MM.1S (cell line): ENCODE measurements at places on chromosomes 5 and 9.

DNA sequence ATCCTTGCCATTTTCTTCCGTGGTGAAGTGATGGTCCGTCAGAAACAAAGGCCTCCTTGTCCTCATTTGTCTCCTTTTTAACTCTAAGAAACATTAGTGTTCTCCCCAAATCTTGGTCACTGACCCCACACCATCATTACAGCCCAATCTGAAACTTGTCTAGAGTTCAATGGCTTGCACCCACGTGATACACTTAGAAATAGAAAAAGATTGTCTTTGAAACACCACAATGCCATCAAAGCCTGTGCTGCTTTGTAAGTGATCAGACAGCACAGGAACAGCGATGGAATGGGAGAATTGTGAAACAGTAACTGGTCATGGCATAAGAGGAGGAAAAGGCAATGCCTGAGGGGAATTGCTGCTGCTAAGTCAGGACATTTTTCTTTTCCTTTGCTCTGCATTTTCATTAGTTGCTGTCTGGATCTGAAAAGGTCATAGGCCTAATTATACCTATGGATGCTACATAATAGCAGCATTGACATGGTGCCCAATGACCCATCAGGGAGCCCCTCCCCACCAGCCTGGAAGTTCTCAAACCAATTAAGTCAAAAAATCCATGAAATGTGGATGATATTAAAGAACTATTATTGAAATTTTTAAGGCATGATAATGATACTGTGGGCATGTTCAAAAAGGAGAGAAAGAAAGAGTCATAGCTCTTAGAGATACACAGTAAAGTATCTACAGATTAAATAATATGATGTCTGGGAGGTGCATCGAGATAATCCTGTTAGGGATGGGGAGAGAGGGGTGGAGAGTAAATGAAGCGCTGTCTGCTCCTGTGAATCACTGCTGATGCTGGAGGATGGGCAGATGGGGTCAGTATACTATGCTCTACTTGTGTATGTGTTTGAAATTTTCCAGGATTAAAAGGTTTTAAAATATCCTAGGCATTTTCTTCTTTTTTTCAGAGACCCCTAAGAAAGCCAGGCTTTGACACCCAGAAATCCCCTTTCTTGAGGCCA lies 83.6 kb downstream of the ENC1 start:
- DNase-seq = no peak

- no peak for DNase-seq
Observed at GRCh38 chr5:50995285-50995942, 329.0 kb downstream of the PARP8 start.

DNA sequence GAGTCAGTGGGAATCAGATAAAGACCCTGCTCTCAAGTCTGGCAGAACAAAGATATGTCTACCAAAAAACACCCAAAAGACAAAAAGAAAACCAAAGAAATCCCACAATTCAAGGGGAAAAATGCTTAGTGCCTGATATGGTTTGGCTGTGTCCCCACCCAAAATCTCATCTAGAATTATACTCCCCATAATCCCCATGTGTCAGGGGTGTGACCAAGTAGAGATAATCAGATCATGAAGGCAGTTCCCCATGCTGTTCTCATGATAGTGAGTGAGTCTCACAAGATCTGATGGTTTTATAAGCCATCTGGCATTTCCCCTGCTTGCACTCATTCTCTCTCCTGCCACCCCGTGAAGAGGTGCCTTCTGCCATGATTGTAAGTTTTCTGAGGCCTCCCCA lies 13.4 kb downstream of the FBXO10 start:
- no peak for DNase-seq

- no peak for DNase-seq
Observed at GRCh38 chr5:34789021-34789531, 49.9 kb upstream of the TTC23L start.

DNA sequence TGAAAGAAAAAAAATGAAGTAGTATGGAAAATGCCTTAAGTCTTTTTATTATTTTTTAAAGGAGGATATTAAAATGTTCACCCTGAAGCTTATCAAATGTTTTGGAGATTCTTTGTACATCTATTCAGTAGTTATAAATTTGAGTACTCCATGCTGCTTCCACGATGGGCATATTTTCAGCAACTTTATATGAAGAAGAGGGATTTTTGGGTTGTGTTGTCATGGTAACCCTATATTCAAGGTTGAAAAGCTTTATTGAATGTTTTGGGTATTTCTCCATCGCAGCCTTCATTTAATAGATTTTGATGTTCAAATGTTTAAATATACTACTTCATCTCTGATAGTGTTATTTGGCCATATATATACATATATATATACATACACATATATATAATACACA lies 557.5 kb downstream of the CAAP1 start:
- no peak for DNase-seq

- no peak for DNase-seq
Observed at GRCh38 chr9:36364577-36364976, 35.5 kb downstream of the RNF38 start.

- DNase-seq = peak; percentile 68
Observed at GRCh38 chr9:131642496-131643083, 97.3 kb downstream of the PRRT1B start.

DNA sequence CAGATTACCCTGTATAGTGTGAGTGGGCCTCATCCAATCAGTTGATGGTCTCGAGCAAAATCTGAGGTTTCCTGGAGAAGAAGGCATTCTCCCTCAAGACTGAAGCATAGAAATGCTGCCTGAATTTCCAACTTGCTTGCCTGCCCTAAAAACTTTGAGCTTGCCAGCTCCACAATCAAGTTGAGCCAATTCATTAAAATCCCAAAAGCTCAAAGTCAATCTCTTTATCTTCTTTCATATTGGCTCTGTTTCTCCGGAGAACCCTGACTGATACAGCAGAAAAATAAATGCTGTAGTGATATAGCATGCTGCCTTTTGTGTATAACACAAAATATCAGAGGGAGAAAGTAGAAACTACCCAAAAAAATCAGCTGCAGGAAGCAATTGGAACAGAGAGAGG lies 72.5 kb upstream of the NMUR2 start:
- DNase-seq = no peak

DNA sequence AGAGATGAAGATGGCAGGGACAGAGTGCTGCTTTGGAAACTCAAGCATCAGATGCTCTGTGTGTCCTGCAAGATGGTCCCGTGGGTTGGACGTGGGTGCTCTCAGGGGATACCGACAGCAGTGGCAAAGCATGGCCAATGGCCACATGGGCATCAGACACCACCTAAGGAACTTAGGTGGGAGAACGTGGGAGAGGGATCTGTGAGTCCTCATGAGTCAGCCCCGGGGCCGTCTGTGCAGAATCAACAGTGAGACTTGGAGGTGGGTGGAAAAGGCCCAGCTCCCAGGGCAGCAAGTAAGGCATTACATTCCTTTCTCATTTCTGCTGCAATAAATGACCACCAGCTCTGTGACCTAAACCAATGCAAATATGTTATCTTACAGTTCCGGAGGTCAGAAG lies 77.0 kb downstream of the RAD23B start:
- no peak for DNase-seq

GRCh38 chr5:111254613-111255012 lies 30.4 kb downstream of the CAMK4 start:
- DNase-seq = peak; percentile 82

DNA sequence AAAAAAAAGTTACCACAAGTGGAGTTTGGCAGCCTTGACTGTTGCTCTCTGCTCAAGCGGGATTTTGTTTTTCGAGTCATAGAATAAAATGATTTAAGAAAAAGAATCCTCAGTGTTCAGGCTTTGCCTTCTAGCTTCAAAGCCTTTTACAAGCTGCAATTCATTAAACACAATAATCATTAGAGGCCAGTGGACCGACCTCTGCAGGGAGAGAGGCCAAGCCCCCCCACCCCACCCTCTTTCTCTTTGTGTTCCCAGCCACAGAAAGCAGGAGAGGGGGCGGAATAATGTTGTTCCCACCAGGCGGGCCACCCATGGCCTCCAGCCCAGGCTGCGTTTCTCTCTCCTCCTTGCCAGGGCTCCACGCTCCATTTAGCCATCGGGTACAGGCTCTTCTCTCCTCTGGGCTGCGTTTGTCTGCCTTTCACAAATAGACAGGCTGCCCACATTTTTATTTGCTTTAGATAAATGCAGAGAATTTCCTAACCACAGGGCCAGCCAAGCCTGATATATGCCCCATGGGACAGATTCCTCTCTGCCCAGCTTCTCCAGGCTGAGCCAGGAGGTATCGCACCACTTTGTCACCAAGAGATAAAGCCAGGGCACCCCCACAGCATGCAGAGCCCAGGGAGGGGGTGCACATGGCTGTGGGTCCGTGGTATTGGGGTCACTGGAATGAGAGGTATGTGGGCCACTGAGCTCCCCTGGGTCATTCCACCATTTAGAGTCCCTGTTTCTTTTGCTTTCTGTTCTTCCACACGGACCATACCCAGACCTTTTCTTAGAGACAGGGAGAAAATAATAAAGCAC lies 318.8 kb downstream of the PIK3R1 start:
- DNase-seq = no peak

- no peak for DNase-seq
Observed at GRCh38 chr5:112614285-112614684, 123.4 kb upstream of the APC start.

DNA sequence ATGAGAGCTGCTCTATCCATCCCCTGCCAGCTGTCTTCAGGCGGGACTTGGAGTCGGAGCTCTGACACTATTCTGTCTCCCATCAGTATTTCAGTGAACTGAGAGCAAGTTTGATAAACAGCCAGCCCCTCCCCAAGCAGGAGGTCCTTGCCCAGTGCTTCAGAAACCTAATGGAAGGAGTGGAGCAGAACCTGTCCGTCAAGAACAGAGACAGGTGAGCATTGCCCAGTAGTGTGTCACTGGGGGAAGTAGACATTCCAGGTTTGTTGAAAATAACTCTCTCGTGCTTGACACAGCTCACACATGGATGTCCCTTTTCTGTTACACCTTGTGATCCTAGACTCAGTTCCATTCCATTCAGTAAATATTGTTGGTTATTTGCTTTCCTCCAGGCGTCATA lies 13.2 kb upstream of the TLX3 start:
- no peak for DNase-seq

GRCh38 chr5:34564710-34565235 lies 91.4 kb upstream of the RAI14 start:
- DNase-seq = no peak

- no peak for DNase-seq
Observed at GRCh38 chr9:16825971-16826625, 44.4 kb downstream of the BNC2 start.

GRCh38 chr9:35367451-35367850 lies 122.5 kb upstream of the RUSC2 start:
- DNase-seq = no peak

DNA sequence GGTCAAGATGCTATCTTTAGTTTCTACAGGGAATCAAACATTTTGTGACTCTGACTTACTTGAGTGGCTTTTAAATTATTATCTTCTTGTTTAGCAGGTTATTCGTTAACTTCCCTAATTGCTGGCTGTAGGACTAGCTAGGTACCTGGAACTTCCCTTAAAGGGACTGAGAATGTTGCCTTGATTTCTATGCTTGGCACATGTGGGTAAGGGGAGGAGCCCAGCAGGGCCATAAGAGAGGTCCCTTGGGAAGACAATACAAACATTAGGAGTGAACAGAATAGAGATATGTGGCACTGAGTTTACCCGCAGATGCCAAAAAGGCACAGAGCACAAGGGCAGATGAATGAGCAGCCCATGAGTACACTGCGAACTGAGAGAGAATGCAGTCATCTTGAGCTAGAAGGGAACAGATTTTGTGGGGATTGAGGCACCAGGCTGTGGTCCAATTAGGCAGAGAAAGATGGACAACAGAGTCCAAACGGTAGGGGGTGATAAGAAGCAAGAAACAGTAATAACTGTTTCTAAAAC lies 9.8 kb downstream of the CKMT2 start:
- DNase-seq = no peak
